ENCODE measurements at places on chromosomes 12 and 14.

DNA sequence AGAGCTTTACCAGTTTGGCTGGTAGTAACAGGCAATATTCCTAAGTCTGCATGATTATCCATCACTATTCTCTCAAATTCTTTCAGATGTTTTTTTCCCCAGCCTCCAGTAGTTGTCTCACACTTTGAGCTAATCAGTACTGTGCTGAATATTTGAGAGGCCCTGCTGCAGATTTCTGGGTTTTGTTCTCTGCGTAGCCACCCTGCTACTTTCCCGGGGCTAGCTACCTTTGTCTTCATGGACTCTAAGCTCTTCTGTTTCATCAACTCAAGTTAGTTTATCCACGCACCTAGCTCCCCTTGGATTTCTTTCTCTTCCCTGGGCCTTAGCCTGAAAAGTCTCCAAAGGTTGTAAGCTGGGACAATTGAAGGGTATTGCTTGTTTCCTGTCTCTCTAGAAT, 73.0 kb downstream of the FUT8 start:
- no peak for DNase-seq

DNA sequence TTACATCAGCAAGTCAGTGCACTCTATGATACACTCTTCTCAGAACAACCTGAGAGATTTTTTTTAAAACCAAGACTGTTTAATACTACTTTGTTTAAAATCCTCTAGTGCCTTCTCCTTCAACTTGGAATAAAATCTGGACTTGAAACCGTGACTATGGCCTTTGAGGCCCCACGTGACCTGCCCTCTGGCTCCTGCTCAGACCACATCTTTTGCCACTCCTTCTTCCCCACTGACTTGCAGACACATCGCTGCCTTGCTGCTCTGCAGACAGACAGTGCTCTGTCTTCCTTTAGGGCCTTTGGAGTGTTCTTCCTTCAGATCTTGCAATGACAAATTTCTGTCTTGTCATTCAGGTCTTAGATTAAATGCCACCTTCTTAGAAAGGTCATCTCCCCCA, 48.5 kb downstream of the TTC8 start:
- DNase-seq: no peak

DNA sequence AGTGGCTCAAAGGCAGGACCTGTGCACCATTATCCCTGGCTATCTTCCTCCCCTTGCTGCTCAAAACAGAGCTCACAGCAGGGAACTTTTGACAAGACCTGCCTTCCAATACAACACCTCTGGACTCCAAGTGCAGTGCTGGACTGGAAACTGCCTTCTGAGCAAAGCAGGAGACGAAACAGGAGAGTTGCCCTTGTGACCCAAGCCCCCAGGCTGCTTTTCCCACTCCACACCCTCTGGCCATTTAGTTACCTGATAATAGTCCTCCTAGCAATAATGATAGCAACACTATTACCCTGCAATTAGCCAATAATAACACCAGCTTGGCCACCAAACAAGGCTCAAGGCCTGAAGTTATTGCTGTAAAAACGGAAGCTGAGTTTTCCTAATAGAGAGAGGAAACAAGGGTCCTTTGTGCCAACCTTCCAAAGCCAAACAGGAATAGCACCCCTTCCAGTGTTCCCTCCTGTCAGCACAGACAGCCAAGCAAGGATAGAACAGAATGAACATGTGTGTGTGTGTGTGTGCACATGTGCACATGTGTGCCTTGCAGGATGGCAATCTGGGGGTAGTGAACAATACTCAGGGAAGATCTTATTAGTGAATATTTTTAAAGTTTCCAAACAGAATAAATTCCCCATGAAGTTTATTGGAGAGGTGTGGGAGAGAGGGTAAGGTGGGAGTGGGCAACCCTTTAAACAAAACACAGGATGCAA, 9.2 kb upstream of the KRT73 start:
- DNase-seq: no peak

DNA sequence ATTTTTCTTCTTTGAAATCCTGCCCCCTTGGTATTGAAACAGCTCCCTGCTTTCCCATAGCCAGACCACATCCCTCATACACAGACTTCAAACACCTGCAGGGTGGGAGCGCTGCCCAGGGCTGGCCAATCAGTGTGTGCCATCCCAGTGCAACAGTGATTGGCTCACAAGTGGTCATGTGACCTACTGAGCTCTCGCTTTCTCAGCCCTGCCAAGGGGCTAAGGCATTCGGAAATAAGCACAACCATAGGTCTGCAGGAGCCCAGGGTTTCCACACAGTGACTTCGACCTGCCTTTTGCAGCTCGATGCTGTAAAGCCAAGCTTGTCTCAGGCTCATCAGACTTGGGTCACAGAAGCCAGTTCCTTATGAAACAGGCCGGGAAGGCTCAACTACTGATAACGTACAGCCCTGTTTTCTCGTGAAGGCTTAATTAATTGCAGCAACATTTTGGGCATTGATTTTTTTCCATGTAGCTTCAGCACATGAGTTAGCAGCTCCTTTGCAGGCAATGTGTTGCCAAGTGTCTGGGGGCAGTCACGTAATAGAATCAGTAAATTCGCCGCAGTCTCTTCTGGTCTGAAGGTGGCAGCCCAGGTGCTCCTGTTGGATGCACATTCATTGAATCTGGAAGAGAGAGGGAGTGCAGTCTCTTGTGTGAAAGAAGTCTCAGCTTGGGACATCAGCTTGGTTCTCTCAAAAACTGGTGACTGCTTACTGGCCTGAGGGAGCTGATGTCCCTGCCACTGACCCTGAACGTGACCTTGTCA, 1091.8 kb downstream of the AACS start:
- DNase-seq: no peak

DNA sequence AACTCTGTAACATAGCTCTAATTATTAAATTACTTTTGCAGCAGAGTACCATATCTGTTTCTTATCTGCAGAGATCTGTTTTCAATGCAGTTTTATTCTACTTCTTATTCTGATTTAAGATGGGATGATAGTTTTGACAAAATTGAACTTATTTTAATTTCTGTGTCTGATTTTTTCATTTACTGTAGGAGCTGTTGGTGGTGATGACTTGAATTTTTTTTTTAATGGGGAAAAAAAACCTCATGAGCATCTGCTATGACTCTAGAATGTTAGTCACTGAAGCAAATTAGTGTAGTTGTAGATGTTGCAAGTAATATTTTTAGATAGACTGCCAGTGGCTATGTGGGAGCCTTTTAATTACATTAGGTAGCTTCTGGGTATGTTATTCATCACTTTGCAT, 23.4 kb downstream of the DNM1L start:
- DNase-seq: no peak

- no peak for DNase-seq
Observed at GRCh38 chr12:73452672-73453469, 1084.8 kb upstream of the ATXN7L3B start.

GRCh38 chr12:91224401-91224800, 41.8 kb upstream of the DCN start:
- no peak for DNase-seq

DNA sequence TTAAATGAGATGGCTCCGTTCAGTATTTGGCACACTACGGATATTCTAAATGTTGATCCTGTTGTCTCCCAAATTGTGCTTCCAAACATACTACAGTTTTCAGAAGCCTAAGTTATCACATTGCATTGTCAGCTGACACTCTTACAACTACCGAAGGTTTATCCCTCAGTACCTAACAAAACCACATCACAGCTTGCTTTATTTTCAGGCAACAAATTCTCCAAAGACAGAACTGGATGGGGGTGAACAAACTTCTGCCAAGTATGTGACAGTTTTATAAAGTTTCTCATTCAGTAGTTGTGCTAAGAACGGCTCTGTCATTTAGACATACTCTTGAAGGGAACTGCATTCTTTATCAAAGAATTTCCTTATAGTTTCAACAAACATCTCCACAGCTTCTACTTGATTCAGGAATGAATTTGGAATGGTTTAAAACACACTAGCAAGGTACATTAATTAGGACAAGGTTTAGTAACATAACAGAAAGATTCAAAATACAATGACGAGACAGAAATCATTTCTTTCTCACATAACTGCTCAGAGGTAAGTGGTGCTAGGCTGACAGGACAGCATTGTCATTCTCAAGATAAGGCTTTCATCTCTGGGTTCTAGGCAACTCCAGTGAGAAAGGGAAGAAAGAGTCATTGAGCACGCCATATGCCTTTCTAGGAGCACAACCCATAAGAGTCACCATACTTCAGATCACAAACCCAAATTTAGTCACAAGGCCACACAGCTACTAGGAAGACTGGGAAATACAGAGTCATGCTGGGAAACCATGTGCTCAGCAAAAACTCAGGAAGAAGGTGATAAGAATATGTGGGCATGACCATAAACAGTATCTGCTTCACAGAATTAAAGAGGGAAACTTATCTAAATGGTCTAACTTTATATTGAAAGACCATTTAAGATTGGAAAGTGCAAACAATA, 100.7 kb downstream of the DUSP6 start:
- no peak for DNase-seq

DNA sequence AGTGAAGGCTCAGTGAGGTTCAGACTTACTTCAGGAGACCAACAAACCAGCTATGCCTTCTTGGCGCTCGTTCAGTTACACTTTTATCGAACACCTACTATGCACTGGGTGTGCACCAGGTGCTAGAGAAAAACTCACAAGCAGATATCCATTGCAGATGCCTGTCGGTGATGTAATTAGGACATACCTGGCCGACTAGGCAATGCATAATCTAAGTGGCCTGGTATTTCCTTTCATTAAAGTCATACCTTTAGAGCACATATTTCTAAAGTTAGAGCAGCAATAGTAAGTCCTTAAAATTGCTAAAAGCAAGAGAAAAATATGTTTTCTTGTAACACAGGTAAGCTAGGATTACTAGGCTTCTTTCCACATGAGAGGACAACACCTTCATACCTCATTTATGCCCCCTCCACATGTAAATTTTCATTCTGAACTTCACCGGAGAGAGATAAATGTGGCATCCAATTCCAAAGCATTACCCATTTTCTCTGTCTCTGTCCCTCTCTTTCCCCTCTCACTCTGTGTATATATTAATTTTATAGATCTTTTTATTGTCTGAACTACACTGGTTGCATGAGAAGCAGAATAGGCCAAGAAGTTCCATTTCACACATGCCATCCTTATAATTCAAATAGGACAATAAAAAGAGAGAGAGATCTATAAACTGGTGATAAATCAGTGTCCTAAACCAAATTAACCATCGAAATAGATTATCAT, 242.2 kb downstream of the SPTSSA start:
- no peak for DNase-seq

GRCh38 chr12:117523971-117524370, 162.5 kb upstream of the NOS1 start:
- no peak for DNase-seq

DNA sequence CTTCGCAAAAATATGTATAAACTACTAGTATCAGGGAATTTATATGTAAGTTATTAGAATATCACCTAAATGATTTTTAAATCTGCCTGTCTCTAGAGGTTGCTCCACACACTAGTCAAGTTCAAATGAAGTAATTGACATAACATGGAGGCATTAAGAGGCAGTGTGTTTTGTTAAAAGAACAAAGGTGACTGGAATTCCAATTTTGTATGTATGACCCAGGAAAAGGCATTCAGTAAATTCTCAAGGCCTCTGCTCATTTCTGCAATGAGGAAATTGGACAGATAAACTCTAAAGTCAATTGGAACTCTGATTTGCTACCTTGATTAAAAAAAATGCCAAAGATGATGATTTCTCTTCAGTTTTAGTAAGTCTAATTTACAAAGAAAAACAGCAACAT, 117.1 kb downstream of the NAV3 start:
- DNase-seq: no peak

GRCh38 chr12:98417266-98417665, 98.1 kb upstream of the TMPO start:
- no peak for DNase-seq

DNA sequence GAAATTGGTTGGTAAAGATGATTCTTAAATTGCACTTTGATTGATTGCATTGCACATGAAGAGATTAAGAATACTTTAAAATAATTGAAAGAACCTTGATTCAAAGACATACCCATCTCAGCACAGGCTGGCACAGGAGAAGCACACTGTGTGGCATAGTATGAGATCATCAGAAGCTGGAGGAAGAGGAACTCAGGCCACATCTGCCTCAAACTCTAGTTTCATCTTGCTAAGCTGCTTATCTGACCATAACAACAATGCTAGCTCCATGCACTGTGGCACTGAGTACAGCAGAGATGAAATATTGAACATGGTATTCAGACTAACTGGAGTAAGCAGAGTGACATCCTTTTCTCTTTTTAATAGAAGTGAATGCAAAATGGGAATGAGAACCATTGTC, 99.1 kb downstream of the TBC1D30 start:
- no peak for DNase-seq

GRCh38 chr14:77598366-77599070, 17.9 kb downstream of the SPTLC2 start:
- no peak for DNase-seq

- no peak for DNase-seq
Observed at GRCh38 chr14:90342327-90342726, 10.6 kb upstream of the NRDE2 start.

GRCh38 chr12:105569886-105570285, 239.4 kb downstream of the C12orf75 start:
- DNase-seq: no peak

DNA sequence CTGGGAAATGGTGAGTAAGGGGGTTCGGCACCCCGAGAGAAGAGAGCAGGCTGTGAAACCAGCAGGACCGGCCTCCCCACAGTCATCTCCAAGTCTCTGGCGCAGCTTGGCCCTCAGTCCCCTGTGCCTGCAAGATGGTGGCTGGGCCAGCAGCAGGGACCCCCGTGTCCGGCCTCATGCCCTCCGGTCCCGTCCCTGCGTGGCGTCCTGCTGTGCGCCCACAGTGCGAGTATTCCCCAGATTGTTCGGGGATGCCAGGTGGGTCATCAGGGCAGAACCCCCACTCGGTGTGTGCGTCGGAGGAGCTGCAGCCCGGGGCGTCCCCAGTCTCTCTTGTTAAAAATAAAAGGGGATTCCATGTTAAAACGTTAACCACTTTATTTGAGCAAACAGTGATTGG, 216.9 kb upstream of the ALG10B start:
- no peak for DNase-seq

GRCh38 chr12:24133384-24133783, 183.9 kb upstream of the SOX5 start:
- DNase-seq: no peak

DNA sequence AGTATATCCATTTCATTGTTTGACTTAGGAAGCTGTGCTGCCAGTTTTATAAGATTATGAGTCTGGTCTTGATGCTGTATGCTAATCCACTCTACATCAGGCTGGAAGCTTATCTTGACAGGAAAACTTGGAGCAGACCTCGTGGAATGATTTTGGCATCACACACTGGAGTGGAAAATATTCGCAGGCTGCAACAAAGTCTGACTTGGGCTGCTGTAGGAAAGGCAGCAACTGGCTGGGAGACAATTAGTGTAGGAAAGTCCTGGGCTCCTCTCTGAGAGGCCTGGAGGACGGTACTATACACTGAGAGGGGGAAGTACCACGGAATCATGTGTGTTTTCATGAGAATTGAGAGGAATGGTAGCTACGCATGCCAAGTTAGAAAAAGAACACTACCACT, 383.7 kb downstream of the ETNK1 start:
- no peak for DNase-seq

- DNase-seq: no peak
Observed at GRCh38 chr14:58635091-58635830, 2.5 kb upstream of the DACT1 start.

GRCh38 chr14:69712599-69713088, 54.3 kb upstream of the SRSF5 start:
- no peak for DNase-seq

- DNase-seq: no peak
Observed at GRCh38 chr14:20748439-20748838, 2.8 kb downstream of the EDDM3A start.

Data from T1000 (cell line).